HL-60 (cell line): ENCODE measurements at places on chromosomes 1 and 21.

GRCh38 chr1:223848536-223848935, 2.8 kb upstream of the TP53BP2 start:
- DNase-seq: no peak

GRCh38 chr1:62444701-62445100, 7.9 kb downstream of the USP1 start:
- no peak for DNase-seq

DNA sequence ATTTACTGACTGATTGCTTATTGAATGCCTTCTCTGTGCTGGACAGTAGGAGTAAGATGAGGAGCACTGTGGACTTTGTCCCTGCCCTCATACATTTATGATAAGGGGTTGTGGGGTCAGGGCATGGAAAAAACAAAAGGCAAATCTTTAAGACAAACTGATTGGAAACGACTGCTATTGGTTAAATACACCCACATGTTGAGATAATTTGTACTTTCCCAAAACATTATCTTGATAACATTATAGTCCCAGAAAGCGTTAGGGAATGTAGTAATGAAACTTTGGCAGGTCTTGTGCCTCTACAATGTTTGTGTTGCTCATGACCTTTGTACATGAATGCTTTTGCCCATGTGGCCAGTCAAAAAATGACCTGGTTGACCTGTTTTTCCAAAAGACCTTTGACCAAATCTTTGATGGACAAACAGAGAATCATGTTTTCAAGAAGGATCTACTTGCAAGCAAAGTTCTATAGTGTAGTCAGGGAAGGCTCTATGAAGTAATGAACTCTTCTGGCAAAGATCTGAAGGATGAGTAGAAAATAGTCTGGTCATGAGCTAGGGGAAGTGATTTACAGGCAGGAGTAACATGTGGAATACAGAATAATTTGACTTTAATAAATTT, 50.9 kb downstream of the LEPR start:
- DNase-seq: no peak

DNA sequence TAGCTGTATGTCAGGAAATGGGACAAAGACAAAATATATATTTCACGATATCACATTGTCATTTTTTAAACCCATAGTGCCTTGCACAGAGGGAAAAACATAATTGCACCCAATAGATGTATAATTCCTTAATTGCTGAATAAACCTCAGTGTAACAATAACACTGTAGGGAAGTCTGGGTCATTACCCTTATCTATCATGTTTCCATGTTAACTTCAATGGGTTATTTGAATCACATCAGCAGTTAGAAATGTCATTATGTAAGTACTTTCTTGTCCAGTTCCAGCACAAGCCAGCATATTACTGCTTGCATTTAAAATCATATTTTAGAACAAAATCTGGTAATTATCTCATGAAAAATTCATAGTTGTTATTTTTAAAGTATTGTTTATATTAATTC, 222.7 kb downstream of the HMCN1 start:
- DNase-seq: no peak

- DNase-seq: no peak
These were observed 51.9 kb downstream of the COL11A1 start for GRCh38 chr1:103056423-103056822.

GRCh38 chr1:203096566-203096965, 10.8 kb upstream of the MYOG start:
- DNase-seq: no peak
